ENCODE measurements at places on chromosomes 1 and 21.
A peak's percentile ranks its signal among the peaks of the same experiment; 100 is the strongest.

GRCh38 chr1:201970334-201971159, 11.9 kb upstream of the RNPEP start:
- no peak for DNase-seq

GRCh38 chr1:50971748-50972305, 1.8 kb downstream of the CDKN2C start:
- no peak for DNase-seq

- no peak for DNase-seq
Observed at GRCh38 chr1:53417074-53417511, 42.1 kb upstream of the DMRTB1 start.

- DNase-seq = no peak
Observed at GRCh38 chr1:40758004-40758403, 25.6 kb upstream of the KCNQ4 start.

- no peak for DNase-seq
Observed at GRCh38 chr21:31158789-31159581, 120.7 kb upstream of the KRTAP19-8 start.

DNA sequence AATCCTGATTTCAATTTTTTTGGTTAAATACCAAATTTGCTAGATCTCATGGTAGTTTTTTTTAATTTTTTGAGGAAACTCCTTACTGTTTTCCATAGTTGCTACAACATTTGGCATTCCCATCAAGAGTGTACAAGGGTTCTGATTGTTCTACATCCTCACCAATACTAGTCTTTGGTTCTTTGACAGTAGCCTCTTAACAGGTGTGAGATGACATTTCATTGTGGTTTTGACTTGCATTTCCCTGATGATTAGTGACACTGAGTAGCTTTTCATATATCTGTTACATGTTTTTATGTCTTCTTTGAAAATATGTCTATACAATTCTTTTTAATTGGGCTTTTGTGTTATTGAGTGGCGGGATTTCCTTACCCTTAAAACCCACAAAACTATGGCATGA, 20.9 kb upstream of the RGS13 start:
- DNase-seq = no peak

DNA sequence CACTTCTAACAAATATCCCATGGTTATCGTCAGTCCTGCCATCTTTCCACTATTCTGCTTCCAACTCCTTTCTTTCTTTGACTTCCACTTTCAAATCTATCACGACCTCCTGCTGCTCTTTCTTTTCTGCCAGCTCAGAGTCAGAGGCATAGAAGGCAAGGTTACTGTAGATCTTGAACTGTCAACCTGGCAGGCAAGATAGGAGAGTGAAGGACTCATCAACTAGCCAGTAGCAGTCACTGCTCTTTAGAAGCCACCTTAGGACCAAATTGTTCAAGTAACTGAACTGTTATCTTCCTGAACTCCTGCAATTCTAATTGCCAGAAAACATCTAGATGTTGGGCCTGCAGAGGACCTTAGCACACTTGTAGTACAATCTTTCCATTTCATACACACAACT, 13.1 kb upstream of the FCER1A start:
- DNase-seq = no peak

- DNase-seq = peak; percentile 12
Observed at GRCh38 chr1:209607102-209607794, 23.7 kb downstream of the CAMK1G start.

GRCh38 chr1:21899987-21900386, 37.1 kb downstream of the HSPG2 start:
- no peak for DNase-seq
